ENCODE measurements at places on chromosomes 7 and 10.

DNA sequence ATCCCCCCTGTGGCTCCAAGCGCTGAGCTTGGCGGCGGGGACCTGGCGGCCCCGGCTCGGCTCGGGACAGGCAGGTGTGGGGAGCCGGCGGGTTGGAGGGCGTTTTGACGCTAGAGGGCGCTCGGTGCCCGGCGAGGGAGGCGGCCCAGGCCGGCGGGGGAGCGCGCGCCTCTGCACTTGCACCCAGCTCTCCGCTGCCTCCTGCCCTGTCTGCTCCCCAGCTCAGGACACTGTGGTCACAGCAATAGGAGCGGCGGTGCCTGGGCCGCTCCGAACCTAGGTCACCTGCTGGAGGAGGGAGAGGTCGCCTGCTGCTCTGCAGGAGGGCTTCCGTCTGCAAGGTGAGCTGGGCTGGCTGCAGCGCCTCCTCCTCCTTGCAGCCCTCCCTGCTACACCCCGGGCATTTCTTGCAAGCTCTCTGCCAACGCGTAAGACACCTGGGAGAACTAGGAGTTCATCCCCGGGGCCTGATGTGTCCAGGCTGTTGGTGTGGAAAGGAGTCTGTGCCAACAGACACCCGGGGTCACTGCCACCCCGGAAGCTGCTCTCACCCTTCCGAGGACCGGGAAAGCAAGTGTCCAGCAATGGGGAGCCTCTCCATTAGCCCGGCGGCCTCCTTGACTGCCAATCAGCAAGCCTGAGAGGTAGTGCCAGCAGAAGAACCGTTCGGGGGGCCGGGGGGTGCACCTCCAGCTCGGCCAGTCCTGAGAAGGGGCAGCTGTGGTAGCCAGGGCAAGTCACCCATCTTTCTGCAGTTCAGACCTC lies 620.4 kb downstream of the GALNT17 start:
- no peak for DNase-seq

DNA sequence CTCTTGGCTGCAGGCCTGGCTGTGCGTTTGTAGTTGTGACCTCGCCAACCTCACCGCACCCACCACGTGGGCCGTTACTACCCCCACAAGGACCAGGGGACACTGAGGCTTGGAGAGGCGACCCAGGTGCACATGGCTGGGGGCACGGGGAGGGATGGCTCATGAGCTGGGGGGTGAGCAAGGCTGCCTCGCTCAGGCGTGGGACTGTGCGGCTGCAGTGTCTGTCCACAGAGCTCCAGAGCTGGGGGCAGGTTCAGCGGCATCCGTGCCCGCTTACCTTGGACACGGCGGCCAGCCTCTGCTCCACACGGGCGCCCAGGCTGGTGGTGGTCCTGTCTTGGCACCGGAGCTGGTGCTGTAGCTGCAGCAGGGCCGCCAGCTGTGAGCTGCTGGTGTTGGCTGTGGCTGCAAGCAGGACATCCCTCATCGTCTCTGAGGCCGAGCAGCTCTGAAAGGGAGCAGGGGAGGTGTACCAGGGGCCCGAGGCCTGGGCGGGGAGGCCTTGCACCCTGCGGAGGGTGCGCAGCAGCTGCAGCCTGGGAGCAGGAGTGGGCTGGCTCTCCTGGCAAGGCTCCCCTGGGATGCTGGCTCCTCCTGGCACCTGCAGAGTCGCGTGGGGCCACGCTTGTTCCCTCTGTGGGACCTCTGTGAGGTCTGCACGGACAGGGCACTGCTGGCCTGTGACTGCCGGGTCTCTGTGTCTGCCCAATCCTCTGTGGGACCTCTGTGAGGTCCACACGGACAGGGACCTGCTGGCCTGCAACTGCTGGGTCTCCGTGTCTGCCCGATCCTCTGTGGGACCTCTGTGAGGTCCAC lies 60.0 kb upstream of the NKX6-2 start:
- DNase-seq, result no peak

DNA sequence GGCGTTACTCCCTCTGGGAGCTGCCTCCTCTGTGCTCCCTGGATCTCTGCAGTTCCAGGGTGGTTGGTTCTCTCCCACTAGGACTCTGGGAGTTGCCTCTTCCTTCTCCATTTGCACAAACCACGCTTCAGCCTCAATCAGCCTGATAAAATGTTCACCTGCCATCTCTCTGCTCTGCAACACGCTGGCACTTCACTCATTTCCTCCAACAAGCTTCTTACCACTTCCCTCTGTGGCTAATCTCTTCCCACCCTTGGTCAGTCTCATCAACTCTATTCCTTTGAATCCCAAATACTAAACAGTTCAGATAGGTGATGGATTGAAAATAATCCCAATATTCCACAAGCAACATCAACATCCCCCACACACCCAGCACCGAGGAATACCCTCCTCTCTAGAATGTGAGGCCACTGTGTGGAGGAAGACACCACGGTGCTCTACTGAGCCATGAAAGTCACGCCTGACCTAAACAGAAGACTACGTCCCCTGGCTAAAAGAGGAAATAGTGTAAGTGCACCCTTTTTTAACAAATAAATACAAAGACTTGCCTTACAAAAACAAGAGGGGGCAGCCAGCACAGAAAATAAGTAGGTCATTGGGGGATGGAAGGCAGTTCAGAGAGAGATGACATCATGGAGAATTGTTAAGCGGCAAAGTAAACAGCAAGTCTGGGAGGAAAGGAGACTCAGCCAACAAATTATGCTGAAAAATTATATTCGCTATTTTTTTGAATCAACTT lies 1.9 kb upstream of the FAM170B start:
- DNase-seq, result no peak

GRCh38 chr10:132270256-132270655 lies 37.5 kb downstream of the STK32C start:
- no peak for DNase-seq

DNA sequence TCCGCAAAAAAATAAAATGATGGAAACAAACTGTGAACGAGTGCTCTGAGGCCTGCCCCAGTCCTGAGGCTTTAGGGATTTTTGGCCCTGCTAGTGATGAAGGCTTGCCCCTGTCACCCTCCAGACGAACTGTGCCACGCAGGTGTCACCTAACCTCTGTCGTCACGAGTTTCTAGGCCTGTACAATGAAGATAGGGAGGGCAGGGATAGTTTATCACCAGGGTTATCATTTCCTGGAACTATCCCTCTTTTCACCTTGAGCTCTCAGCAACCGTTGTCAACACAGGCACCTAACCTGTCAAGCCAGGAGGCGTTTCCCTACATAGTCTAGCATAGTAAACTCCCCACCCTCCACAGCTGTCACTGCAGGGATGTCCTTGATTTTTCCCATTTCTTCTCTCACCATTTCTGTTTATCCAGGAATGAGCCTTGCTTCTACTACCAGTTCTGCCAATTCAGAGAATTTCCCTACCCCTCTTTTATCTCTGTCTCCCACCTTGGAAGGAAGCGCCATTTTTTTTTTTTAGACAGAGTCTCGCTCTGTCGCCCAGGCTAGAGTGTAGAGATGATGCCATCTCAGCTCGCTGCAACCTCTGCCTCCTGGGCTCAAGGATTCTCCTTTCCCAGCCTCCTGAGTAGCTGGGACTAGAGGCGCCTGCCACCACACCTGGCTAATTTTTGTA lies 2.2 kb upstream of the ACHE start:
- no peak for DNase-seq

DNA sequence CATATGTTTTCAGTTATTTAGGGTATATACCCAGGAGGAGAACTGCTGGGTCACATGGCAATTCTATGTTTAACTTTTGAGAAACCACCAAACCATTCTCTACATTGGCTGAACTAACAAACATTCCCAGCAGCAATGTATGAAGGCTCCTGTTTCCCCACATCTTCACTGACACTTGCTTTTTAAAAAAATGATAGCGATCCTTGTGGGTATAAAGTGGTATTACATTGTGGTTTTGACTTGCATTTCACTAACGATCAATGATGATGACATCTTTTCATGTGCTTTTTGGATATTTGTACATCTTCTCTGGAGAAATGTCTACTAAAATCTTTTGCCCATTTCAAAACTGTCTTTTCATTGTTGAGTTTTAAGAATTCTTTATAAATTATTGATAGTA lies 51.2 kb upstream of the ANAPC16 start:
- DNase-seq, result no peak

DNA sequence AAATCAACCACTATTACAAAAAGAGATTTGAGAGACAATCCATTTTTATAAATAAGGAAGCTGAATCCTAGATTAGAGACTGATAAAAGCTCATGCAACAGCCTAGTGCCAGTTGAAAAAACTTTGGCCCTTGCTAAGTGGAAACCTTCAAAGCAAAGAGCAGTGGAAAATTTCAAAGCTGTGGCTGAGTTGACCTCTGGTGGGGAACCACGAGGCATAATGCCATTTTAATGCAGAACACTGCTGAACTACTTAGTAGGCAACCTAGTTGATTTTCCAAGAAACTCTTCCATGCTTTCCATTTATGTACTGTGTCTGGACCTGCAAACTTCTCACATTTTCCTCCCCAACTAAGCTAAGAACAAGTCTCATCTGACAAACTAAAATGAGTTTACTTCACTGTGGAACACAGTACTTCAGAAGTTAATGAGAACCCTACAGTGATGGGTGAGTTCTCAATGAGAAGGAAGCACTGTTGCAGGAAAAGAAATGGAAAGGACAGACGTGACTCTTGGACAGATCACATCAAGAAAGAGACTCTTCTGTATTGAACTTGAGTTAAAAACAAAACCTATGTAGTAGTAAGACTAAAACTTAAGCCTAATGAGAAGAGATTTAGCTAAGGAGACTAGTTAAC lies 19.5 kb downstream of the FZD9 start:
- DNase-seq, result no peak

GRCh38 chr10:59631237-59631636 lies 78.4 kb downstream of the SLC16A9 start:
- DNase-seq, result no peak

GRCh38 chr7:149442924-149443323 lies 17.9 kb downstream of the ZNF777 start:
- no peak for DNase-seq

DNA sequence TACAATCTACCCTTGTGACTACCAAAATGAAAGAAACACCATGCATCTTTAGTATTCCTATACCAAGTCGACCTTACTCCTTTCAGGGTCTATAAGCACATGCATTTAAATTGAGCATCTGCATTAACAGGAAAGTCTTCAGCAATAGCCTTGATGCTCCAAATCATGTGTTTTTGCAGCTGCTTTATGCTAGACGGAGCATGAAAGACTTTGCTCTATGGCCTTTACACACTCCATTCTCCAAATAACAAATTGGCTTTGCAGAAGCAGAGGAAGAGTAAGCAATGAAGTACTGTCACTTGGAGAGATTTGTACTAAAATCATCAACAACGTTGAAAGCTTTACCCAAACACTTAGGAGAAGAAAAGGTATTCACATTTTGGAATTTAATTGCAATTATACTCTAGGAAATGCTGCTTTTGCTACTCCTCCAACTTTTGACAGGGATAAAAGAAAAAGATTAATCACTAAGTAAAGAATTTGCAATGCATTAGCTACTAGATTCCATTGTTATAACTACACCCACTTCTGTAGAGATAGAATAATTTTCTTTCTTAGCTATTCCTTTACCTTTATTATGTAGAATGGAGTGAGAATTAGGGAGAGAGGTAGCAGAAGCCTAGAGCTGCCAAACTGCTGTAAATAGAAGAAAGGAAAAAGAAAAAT lies 131.8 kb downstream of the SEMA3E start:
- no peak for DNase-seq

GRCh38 chr10:18660816-18661431 lies 1.7 kb downstream of the ARL5B start:
- no peak for DNase-seq

GRCh38 chr7:151660141-151660540 lies 140.4 kb upstream of the RHEB start:
- no peak for DNase-seq

GRCh38 chr7:36969376-36969775 lies 245.1 kb upstream of the AOAH start:
- no peak for DNase-seq

DNA sequence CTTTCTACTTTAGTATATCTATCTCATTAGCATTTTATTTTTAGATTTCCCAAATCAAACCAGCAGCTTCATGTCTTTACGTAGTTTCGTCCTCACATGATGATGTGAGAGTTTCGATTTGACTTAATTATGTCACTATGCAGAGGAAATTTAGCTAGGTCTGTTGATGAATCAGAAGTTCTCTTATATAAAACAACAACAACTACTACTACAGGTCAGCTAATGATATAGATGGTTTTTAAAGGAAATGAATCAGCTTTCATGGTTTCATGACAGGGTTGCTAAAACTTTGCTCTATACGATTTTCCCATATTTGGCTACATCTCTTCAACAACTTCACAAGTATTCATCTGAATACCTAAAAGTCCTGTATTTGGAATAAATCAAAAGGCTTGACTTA lies 28.6 kb downstream of the JAZF1 start:
- DNase-seq, result no peak

GRCh38 chr7:20164425-20165145 lies 52.6 kb downstream of the MACC1 start:
- DNase-seq, result no peak

DNA sequence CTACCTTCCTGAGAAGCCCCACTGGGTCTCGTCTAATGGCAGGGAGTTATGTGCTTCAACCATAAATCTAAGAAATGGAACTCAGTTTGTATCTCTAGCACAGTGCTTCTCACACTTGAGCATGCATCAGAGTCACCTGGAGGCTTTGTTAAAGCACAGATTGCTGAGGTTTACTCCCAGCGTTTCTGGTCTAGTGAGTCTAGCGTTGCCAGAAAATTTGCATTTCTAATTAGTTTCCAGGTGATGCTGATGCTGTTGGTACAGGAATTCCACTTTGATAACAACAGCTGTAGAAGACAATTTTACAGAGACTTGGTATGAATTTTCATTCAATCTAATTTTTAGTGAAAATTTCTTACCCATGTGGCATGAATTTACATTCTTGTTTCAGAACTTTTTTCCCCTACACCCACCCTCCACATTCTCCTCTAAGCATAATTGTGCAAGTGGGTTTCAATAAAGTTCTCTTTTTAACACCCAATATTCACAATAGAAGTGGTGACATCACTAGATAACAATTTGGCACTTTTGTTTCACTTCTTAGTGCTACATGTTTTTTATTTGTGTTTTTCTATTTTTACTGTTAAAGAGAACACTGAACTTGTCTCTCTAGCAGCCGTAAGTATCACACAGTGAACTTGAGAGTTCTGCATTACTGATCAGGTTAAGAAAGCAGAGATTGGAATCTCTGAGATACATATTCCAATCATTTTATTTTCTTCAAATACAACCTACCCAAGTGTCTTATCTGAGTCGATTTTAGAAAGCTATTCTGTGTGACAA lies 48.4 kb upstream of the BET1 start:
- no peak for DNase-seq

GRCh38 chr7:1526271-1526754 lies 4.2 kb upstream of the MAFK start:
- no peak for DNase-seq

All from HTR-8/SVneo (cell line).